ENCODE measurements at places on chromosomes 13 and 19. TPM values are rescaled to one million over a fixed set of nuclear protein-coding genes. Genes with fewer than 3 reads are reported as not detected.

The KCNJ14 gene
- total RNA-seq = 0.23 TPM

The FXYD3 gene
- total RNA-seq = not detected

The ZNF587B gene
- total RNA-seq = 10.2 TPM

The KIR3DL1 gene
- not detected for total RNA-seq

The SIGLEC8 gene
- total RNA-seq = 2.3 TPM

The MEGF8 gene
- total RNA-seq = 12.1 TPM

The ZNF709 gene
- total RNA-seq = 1.3 TPM

The OR4F17 gene
- total RNA-seq = not detected

The DCUN1D2 gene
- total RNA-seq = 13.1 TPM

The PHF11 gene
- total RNA-seq = 14.2 TPM

The PODNL1 gene
- not detected for total RNA-seq

The LRRC25 gene
- 13.4 TPM for total RNA-seq

The CDC16 gene
- 34.1 TPM for total RNA-seq

The DACH1 gene
- total RNA-seq = 1.9 TPM

The WDR83 gene
- 5.1 TPM for total RNA-seq

The CHERP gene
- 8.5 TPM for total RNA-seq

The CDX2 gene
- not detected for total RNA-seq

The ENOX1 gene
- 0.08 TPM for total RNA-seq

The RCBTB2 gene
- 5.2 TPM for total RNA-seq

The MRI1 gene
- total RNA-seq = 50.0 TPM

The ZNF177 gene
- total RNA-seq = 0.51 TPM

The NALCN gene
- total RNA-seq = 0.09 TPM

The FCHO1 gene
- total RNA-seq = 2.8 TPM

The TNFAIP8L1 gene
- 29.0 TPM for total RNA-seq

The SHD gene
- total RNA-seq = 0.09 TPM

The FFAR2 gene
- total RNA-seq = 0.84 TPM

The KLF1 gene
- 234 TPM for total RNA-seq

The ZNF763 gene
- 1.3 TPM for total RNA-seq

The C5AR2 gene
- total RNA-seq = 2.8 TPM

The SPTBN4 gene
- 0.84 TPM for total RNA-seq

The PRR22 gene
- total RNA-seq = 0.42 TPM

The KLK13 gene
- total RNA-seq = not detected

The LILRA1 gene
- total RNA-seq = 1.4 TPM

The NUFIP1 gene
- total RNA-seq = 0.92 TPM

The SHISA7 gene
- total RNA-seq = not detected

The SLC25A41 gene
- total RNA-seq = 0.14 TPM

The RNF113B gene
- total RNA-seq = not detected

The CPAMD8 gene
- total RNA-seq = 1.0 TPM

The DACT3 gene
- 1.1 TPM for total RNA-seq

The NCR1 gene
- 1.8 TPM for total RNA-seq

The FPR3 gene
- 7.8 TPM for total RNA-seq

The DLL3 gene
- total RNA-seq = not detected

The TJP3 gene
- total RNA-seq = 6.0 TPM

The S1PR2 gene
- 2.6 TPM for total RNA-seq

The LHB gene
- not detected for total RNA-seq

The CYP2A13 gene
- 0.08 TPM for total RNA-seq

The CEBPG gene
- 36.1 TPM for total RNA-seq

The AMH gene
- 0.47 TPM for total RNA-seq

The PLPPR2 gene
- 6.9 TPM for total RNA-seq

The SBK2 gene
- total RNA-seq = not detected

The GRK1 gene
- total RNA-seq = not detected

The CCDC169 gene
- 2.1 TPM for total RNA-seq

The RGS9BP gene
- under 0.01 TPM for total RNA-seq

The ZNF491 gene
- 0.98 TPM for total RNA-seq

The GPC6 gene
- 24.5 TPM for total RNA-seq

The PALM3 gene
- total RNA-seq = 1.4 TPM

The CEACAM6 gene
- total RNA-seq = 0.08 TPM

The OVOL3 gene
- not detected for total RNA-seq

Measured in liver (tissue), 10 donors.